ENCODE measurements at places on chromosomes 12 and 14. TPM values are rescaled to one million over a fixed set of nuclear protein-coding genes. Genes with fewer than 3 reads are reported as not detected.

The OTX2 gene
- not detected for total RNA-seq

The DHH gene
- 1.5 TPM for total RNA-seq

The NTF3 gene
- 0.46 TPM for total RNA-seq

DNA sequence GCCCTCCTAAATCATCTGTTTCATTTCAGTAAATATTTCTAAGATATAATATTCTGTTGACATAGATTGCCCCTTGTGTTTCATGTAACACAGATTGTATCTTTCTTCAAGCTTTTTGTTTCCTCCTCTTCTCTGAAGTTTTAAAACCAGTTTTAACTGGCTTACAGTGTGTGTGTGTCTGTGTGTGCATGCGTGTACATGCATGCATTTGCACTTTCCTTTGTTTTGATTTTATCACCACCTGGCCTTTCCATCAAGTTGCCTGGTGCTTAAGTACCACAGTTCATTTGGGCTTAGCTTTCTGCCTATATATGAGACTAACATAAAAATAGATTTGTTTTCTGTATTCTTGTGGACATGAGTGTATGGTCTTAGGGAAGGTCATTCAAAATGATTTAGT is 31.9 kb downstream of the ETNK1 start:
- DNase-seq = no peak

DNA sequence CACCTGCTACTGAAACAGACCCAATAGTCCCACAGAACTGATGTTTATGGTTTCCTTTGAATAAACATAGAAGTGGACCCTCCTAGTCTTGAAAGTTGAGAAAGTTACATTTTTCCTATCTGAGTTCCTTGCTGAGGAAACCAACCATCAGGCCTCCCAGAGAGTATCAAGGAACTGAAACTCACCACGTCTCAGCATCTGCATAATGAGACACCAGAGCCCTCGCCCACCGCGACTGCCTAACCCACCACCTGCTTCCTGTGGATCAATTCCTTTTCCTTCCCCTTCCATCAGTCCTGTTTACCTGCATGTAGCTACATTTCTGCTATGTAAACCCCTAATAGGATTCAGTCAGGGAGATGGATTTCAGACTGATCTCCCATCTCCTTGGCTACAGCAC is 443.2 kb upstream of the TMEM132C start:
- DNase-seq = no peak

- no peak for DNase-seq
These were observed 3.2 kb upstream of the TESPA1 start for GRCh38 chr12:54987611-54988231.

GRCh38 chr12:106254724-106255123 is 6.9 kb upstream of the CKAP4 start:
- no peak for DNase-seq

DNA sequence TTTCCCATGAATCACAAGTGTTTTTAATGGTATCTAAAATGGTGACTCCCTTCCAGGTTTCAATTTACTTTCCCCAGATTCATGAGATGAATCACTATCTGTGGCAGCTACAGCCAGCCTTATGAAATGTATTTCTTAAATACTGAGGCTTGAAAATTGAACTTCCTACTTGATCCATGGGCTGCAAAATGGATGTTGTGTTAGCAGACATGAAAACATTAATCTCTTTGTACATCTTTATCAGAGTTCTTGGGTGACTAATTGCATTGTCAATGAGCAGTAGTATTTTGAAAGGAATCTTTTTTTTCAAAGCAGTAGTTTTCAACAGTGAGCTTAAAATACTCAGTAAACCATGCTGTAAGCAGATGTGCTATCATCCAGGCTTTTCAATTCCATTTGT is 250.8 kb downstream of the SLC6A15 start:
- DNase-seq = no peak

Data from mucosa of gallbladder (tissue), 1 donor.